Endodermal cell (in vitro differentiated cells): ENCODE measurements at places on chromosomes 12 and 14. TPM values are rescaled to one million over a fixed set of nuclear protein-coding genes. Genes with fewer than 3 reads are reported as not detected.

DNA sequence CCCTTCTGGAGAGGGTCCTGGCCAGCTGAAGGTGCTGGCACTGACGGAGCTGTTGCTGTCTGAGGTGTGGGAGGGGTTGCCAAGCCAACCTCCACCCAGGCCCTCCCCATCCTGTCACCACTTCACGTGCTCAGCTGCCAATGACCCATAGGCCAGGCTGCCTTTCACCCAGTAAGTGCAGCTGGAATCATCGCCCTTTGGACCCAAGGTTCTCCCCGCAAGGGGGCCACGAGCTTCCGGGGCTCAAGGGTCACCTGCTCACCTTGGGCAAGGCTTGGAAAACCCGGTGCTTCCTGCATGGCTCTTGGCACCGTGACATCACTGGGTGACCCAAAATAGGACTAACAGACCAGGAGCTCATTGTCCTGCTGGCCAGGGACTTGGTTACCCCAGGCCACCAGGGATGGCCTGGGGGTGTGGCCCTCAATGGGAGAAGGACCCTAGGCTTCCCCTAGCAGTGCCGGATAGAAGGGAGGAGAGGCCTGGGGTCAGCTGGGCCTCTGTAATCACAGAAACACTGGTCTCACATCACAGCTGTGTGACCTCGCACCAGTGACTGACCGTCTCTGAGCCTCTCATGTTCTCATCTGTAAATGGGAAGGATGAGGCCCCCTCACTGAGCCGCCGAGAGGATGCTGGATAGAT is 51.3 kb downstream of the CCDC85C start:
- DNase-seq, result no peak
- H3K27me3 ChIP-seq, result no peaks in the 10 kb centered on the region
- H3K4me3 ChIP-seq, result no peak overlapping the region
- H3K27ac ChIP-seq, result no peak overlapping the region

DNA sequence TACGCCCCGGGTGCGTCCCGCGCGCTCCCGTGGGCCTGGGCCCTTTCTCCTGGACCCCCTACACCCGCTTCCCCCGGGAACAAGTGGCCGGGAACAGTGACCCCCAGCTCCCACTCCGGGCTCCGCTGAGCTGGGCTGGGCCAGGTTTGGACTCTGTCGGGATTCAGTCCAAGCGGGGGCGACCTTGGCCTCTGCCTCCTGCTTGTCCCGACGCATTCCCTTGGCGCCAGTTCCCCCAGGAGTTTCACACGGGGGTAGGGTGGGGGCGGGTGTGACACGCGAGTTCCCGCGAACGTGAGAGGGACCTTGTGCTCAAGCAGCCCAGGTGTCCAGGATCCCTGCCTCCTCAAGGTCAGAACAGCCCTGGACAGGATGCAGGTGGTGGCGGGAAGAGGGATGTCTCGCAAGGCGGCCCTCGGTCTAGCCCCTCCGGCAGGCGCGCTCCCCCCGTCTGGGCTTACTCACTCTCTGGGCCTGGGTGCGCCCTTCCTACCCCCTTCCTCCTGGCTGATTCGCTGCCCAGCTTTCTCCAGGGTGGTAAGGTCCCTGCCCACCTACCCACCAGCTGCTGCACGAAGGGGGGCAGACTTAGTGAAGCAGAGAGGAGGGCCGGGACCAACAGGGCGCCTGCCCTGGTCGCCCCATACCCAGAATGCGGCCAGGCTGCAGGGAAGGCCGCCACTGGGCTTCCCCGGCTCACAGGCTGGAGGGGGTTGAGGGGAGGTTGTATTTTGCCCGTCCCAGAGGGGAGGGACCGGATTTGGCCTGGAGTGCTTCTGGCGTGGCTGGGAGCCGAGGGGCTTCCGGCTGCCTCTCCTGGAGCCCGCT is 862 bp downstream of the CRIP2 start:
- H3K4me3 ChIP-seq, result no peak overlapping the region
- H3K4me1 ChIP-seq, result no peaks in the 10 kb centered on the region
- H3K27me3 ChIP-seq, result peaks cover 57% of the 10 kb centered on the region
- DNase-seq, result peak; percentile 79
- no peak overlapping the region for H3K27ac ChIP-seq
- no peaks in the 10 kb centered on the region for H3K36me3 ChIP-seq

DNA sequence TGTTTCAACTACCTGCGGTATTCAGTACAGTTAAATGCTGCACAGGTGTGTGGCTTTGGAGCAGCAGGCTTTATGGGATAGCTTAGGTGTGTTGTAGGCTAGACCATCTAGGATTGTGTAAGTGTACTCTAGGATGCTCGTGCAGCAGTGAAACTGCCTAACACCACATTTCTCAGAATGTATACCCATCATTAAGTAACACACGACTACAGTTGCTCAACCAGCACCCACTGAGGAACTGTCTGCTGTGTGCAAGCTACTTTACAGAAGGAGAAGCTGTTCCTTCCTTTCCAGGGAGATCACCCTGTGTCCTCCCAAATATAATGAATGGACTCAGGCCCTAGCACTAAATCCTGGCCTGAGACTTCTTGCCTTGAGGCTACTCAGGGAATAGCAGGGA is 94.8 kb downstream of the SLC24A4 start:
- no peaks in the 10 kb centered on the region for H3K4me1 ChIP-seq
- H3K27me3 ChIP-seq, result peaks cover 3% of the 10 kb centered on the region
- no peak overlapping the region for H3K27ac ChIP-seq
- no peak for DNase-seq
- no peak overlapping the region for H3K4me3 ChIP-seq

DNA sequence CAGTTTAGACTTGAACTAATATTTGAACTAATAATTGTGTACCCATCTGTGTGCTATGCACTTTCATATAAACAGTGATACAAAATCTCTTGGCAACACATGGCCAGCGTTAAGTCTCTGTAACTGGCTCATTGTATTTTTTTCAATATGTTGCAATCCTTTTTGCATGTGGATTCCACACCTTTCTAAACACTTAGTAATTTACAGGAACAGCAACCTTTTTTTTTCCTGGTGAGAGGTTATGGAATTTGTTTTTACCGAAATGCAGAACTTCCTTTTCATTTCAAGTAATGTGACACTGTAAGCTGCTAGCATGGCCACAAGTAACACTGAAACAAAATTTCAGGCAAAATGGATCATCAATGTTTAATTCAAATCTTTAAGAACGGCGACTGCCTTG is 45.4 kb upstream of the EPS8 start:
- H3K27me3 ChIP-seq, result no peaks in the 10 kb centered on the region
- no peak overlapping the region for H3K27ac ChIP-seq
- no peaks in the 10 kb centered on the region for H3K4me1 ChIP-seq
- no peaks in the 10 kb centered on the region for H3K36me3 ChIP-seq
- H3K4me3 ChIP-seq, result no peak overlapping the region

- H3K4me1 ChIP-seq, result peaks cover 14% of the 10 kb centered on the region
- H3K27ac ChIP-seq, result no peak overlapping the region
- peaks cover 41% of the 10 kb centered on the region for H3K27me3 ChIP-seq
These were observed 29.7 kb downstream of the FRMD6 start for GRCh38 chr14:51681411-51681810.

- H3K4me1 ChIP-seq, result no peaks in the 10 kb centered on the region
- no peaks in the 10 kb centered on the region for H3K27me3 ChIP-seq
- no peaks in the 10 kb centered on the region for H3K36me3 ChIP-seq
- DNase-seq, result no peak
These were observed 191.4 kb downstream of the FOXN3 start for GRCh38 chr14:89225607-89226006.

- H3K4me3 ChIP-seq, result no peak overlapping the region
- peak; percentile 51 for DNase-seq
- no peaks in the 10 kb centered on the region for H3K4me1 ChIP-seq
- peaks cover 10% of the 10 kb centered on the region for H3K36me3 ChIP-seq
These were observed 39.2 kb downstream of the TRPV4 start for GRCh38 chr12:109793826-109794501.

GRCh38 chr12:48978291-48978740 is at the start of gene WNT1:
WNT1 (plus strand) TSS chr12:48978322; CDS start chr12:48978651, 329 bp downstream.
- H3K27ac ChIP-seq, result no peak within 1 kb of the TSS
- H3K4me3 ChIP-seq, result peak within 1 kb of the TSS; percentile 69
- no peak for DNase-seq
- peaks cover 8% of the 10 kb centered on the region for H3K4me1 ChIP-seq
- H3K27me3 ChIP-seq, result peaks cover 99% of the 10 kb centered on the region

DNA sequence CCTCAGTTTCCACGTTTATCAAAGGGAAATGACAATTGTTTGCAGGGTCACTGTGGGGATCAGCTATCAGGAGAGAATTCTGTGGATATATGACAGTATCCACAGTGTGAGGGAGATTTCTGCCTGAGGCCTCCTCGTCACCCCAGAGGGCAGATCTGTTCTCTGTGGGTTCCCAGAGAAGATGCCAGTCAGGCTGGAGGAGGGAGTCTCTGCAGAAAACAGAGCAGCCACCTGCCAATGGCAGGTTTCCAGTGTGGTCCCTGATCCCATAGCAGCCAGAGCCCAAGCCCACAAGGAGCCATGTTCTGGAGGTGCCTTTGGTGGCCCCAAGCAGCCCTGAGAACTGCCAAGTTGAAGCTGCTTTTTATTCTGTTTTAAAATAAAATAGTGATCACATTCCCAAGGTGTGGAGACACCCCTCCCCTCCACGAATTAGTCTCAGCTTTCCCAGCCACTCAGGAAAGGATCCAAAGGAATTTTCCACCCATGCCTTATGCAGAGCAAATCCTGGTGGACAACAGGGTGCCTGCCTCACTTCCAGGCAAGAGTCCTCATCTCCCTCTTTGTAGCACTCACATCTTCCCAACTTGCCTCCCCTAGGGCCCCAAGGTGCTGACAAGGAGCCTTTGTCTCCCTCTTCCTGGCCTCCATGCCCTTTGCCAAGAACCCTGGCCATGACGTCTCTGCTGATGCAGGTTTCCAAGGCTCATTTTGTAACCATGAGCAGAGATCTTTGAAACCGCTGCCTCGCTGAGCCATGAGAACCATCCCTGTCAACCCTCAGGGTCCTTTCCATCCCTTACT is 20.4 kb downstream of the CMKLR1 start:
- no peaks in the 10 kb centered on the region for H3K36me3 ChIP-seq
- no peak for DNase-seq
- H3K4me3 ChIP-seq, result no peak overlapping the region
- no peaks in the 10 kb centered on the region for H3K27me3 ChIP-seq

DNA sequence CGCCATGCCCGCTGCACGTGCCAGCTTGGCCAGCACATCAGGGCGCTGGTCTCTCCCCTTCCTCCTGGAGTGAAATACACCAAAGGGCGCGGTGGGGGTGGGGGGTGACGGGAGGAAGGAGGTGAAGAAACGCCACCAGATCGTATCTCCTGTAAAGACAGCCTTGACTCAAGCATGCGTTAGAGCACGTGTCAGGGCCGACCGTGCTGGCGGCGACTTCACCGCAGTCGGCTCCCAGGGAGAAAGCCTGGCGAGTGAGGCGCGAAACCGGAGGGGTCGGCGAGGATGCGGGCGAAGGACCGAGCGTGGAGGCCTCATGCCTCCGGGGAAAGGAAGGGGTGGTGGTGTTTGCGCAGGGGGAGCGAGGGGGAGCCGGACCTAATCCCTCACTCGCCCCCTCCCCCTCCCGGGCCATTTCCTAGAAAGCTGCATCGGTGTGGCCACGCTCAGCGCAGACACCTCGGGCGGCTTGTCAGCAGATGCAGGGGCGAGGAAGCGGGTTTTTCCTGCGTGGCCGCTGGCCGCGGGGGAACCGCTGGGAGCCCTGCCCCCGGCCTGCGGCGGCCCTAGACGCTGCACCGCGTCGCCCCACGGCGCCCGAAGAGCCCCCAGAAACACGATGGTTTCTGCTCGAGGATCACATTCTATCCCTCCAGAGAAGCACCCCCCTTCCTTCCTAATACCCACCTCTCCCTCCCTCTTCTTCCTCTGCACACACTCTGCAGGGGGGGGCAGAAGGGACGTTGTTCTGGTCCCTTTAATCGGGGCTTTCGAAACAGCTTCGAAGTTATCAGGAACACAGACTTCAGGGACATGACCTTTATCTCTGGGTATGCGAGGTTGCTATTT is 914 bp upstream of the CCND2 start:
- peak overlapping the region; percentile 95 for H3K4me3 ChIP-seq
- H3K4me1 ChIP-seq, result peaks cover 10% of the 10 kb centered on the region
- peak overlapping the region; percentile 47 for H3K27ac ChIP-seq
- H3K27me3 ChIP-seq, result peaks cover 61% of the 10 kb centered on the region
- peaks cover 6% of the 10 kb centered on the region for H3K36me3 ChIP-seq

DNA sequence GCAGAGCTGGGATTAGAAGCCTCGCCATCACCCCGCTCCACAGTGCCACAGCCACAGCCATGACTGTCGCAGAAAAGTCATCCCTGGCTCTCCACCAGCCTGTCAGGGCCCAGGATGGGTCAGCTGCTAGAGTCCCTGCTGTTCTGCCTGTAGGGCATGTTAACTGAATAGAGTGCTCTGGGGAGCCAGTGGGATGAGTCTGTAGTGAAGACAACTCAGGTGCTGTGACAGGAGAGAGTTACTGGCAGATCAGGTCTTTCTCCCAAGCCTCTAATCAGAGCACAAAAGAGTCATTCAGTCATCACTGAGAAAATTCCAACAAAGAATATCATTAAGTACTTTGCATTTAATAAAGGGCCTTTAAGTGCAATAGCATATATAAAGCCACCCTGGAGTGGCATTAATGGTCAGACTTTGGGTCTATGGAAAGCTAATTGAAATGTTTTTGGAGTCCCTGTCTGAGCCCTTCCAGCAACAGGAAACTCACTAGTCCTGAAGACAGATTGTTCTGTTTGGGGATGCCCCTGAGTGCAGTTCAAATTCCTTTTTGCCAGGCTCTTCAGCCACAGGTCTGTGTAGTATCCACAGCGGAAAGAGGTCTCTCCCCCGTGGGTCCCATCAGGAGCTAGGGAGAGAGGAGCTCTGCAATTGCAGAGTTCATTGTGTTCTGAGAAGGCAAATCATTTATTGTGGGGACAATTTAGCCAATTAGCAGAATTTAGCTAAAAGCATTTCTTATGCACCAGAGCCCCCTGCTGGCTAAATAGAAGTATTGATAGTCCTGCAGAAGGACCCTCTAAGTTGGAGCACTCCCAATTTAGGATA is 45.2 kb upstream of the C14orf132 start:
- no peak overlapping the region for H3K4me3 ChIP-seq
- peak; percentile 76 for DNase-seq
- H3K36me3 ChIP-seq, result no peaks in the 10 kb centered on the region
- peaks cover 7% of the 10 kb centered on the region for H3K27me3 ChIP-seq
- no peaks in the 10 kb centered on the region for H3K4me1 ChIP-seq
- peak overlapping the region; percentile 13 for H3K27ac ChIP-seq

DNA sequence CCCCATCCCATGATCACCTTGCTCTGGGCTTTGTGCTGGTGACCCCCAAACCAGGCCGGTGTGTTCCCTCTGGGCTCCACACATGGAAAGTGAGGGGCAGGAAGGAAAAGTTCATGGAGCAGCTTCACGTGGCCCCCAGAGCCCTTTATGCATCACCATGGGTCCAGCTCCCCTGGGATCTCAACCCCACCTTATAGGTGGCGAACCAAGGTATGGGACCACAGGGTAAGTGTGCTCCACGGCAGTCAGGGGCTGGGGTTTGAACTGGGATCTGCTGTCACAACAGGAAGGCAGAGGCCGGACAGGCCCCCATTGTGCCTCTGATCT is 7.4 kb upstream of the BEGAIN start:
- peaks cover 71% of the 10 kb centered on the region for H3K27me3 ChIP-seq
- H3K4me3 ChIP-seq, result no peak overlapping the region
- no peak for DNase-seq
- H3K27ac ChIP-seq, result no peak overlapping the region
- H3K4me1 ChIP-seq, result no peaks in the 10 kb centered on the region

PMEL gene
- total RNA-seq, result 7.8 to 20.8 TPM (median 19.0 TPM) in 3 replicates

GDF3 gene
- 60.7 and 76.0 TPM in 2 replicates for total RNA-seq

LACRT gene
- not detected in 2 replicates for total RNA-seq
